Germinal center (tissue), 1 donor: ENCODE measurements at places on chromosomes 2 and 18.

DNA sequence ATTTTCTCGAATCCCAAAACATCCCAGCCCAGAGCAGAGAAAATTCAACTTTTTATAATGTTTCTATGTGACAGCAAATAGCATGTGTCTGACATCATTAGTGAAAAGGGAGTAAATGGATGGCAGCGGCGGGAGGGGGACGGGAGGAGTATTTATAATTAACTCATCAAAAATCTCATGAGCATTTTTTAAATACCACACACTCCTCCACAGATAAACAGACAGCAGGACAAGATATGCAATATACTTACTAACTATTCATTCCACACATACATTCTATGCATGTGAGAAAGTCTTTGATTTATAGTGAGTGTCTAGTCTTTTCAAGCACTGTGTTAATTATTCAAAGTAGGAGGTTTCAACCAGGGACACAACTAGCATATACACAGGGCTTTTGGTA is 107.6 kb downstream of the LRP2 start:
- DNase-seq, result no peak

GRCh38 chr2:80050246-80050645 is 254.3 kb downstream of the LRRTM1 start:
- no peak for DNase-seq

- no peak for DNase-seq
Measured at GRCh38 chr2:173860566-173860965, 104.6 kb downstream of the SP3 start.

GRCh38 chr2:38029512-38029911 is 46.4 kb downstream of the CYP1B1 start:
- DNase-seq, result no peak

DNA sequence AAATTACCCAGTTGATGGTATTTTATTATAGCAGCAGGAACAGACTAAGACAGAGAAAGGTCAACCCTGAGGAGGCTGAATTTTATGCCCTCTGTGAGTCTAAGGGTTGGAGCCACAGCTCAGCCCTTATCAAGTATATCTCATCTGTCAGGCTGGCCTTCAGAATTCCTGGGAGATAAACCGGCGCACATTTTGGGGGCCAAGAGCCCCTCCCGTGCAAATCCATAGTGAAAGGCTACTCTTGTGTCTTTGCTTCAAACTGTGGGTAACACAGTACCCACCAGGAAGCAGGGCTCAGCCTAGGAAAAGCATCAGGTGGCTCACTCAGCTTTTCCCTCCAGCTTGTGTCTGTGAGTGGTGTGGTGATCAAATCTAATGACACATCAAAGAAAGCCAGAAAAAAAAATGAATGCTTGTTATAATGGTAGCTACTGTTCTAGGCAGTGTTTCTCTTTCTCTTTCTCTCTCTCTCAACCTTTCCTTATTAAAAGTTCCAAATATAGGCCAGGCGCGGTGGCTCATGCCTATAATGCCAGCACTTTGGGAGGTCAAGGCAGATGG is 25.0 kb upstream of the ASXL2 start:
- DNase-seq, result no peak

- DNase-seq, result no peak
Measured at GRCh38 chr2:82526277-82526676, 1932.8 kb downstream of the SUCLG1 start.

DNA sequence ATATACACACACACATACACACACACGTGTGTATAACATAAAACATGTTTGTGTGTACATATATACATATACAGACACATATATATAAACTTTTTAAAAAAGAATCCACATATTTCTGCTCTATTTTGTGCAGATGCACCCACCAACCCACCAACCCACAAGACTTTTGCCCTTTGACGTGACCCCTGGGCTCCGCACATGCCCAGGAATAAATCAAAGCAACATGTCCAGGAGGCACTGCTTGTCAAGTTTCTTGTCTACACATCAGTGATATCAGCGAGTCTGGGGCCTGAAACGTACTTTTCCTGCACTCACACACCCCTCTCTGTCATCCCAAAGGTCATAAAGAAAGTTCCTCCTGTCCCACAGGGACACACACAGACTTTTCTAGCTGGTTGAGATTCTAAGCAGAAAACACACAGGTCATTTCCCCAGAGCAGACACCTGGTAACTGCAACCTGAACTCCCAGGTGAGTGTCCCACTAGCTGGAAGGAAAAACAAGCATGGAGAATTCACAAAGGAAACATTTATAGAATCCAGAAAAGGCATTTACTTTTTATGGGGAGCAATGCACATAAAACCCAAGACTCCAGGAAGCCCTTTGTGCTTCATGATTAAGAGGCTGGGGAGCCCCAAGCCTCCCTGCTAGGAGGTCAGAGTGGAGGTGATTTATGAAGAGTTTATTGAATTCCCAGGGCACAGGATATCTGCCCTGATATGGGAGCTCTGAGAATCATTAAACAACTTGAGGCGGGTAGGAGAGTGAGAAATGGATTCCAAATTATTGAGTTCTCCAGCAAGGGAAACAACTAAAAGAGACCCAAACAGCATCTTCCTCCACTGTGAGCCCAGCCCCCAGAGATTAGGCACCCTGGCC is 211.6 kb downstream of the MGAT5 start:
- no peak for DNase-seq

DNA sequence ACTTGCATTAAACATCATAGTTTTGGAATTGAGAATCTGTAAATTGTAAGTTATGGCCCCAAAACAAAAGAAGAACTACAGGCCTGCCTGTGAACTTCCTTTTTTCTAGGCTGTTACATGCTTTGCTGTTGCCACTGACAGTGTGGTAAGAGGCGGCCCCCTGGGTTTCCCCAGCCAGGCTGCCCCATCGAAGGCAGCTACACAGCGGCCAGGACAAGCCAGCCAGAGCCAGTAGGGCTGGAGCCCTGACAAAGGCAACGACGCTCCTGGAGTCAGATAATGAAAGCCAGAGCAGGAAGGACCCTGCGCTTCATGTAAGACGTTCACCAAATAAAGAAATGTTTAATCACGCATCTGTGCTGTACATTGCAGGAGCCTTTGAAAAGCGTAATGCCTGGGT is 55.0 kb downstream of the ANKRD44 start:
- DNase-seq, result peak; percentile 91

DNA sequence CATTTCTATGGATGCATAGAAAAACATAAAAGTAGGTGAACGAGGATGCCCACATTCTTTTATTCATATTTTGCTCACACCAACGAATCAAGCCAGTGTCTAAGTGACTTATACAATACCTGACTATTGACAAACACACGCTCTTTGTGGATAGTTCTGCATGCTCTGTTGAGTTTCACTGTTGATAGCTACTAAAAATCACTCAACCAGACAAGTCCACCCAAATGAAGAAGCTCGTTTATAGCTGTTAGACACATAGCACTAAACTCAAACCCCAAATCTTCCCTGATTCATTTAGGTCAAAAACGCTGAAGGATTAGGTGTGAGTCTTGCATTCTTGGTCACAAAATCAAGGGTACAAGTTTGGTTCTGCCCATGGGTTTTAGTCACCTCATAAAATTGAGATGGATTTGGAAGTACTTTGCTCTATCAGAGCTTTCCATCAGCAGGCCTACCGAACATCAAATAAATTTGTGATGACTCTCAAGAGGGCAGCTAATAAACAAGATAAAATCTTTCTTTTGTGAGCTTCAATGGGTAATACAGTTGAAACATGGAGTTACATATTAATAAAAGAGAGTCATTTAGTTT is 92.7 kb upstream of the ETAA1 start:
- no peak for DNase-seq

DNA sequence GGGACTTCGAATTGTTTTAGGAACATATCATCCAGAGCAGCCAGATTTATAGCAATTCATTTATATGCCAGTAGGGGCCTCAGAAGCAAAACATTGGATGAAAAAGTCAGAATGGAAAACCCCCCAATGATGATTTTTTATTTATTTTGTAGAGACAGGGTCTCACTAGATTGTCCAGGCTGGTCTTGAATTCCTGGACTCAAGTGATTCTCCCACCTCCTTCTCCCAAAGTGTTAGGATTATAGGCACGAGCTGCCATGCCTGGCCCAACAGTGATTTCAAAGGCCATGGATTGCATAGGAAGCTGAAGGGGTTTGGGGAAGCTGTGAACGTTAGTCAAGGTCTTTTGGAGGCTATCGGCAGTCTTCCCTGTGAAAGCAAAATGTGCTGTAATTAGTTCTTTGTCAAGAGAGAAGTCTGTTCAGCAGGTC is 21.9 kb upstream of the MCFD2 start:
- DNase-seq, result peak; percentile 37

- no peak for DNase-seq
Measured at GRCh38 chr2:106098081-106098480, 96.0 kb downstream of the UXS1 start.

- no peak for DNase-seq
Measured at GRCh38 chr2:145551686-145552085, 1031.8 kb upstream of the ZEB2 start.
